ENCODE measurements at places on chromosomes 16 and 17.

DNA sequence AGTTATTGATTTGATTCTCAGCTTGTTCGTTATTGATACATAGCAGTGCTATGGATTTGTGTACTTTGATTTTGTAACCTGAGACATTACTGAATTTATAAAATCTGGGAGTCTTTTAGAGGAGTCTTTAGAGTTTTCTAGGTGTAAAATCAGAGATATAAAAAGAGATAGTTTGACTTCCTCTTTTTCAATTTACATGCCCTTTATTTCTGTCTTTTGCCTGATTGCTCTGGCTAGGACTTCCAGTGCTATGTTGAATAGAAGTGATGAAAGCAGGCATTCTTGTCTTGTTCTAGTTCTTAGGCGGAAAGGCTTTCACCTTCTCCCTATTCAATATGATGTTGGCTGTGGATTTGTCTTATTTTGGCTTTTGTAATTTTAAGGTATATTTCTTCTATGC, 106.2 kb downstream of the PHKB start:
- no peak for DNase-seq

- no peak for DNase-seq
Measured at GRCh38 chr17:70544317-70544716, 375.0 kb downstream of the KCNJ2 start.

DNA sequence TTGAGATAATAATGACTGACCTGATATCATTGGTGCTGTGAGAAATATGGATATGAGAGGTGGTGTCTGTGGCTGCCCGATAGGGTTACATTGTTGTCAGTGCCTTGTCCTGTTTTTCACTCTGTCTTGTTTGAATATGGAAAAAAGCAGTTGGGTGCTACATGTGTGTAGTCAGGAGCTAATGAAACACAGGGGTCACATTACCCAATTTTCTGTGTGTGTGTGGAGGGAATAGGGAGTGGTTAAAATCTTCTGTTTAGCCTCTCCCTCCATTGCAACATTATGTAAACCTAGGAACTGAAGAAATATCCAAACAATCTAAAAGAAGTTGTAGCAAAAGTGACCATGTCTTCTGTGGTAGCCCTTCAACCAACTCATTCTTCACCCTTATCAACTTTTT, 527.7 kb upstream of the SOX9 start:
- DNase-seq, result no peak

- DNase-seq, result no peak
Measured at GRCh38 chr17:27520491-27521185, 64.4 kb downstream of the KSR1 start.

Data from stimulated activated CD8-positive, alpha-beta memory T cell treated with anti-CD3 and anti-CD28 coated beads, Interleukin-15, amount 100 ng/mL, for 4 hours (primary cell).